ENCODE measurements at places on chromosomes 4 and X.

DNA sequence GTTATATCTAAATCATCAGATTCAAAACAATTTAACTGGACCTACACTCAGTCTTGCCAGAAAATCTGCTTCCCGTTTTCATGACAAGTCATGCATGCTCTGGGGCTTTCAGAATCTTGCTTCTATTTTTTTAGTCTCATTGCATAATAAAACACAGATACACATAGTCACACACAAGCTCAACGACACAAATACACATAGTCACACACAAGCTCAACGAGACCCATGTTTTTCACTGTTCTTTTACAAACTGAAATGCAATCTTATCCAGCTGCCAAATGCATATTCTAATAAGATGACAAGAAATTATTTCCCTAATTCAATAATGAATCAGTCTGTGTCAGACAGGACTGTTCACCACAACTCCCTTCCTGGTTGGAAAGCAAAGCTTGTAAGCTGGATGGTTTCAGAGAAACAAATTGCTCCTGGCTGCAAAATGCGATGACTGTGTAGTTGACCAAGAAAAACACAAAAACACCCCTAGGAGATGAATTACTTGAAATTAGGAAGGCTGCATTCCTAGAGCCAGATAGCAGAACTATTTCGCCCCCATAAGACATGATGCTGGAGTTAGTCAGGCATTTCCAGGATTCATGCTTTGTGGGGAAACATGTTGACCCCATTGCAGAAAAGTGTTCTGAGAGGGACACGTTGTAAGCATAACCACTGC is 208.7 kb downstream of the CHIC2 start:
- DNase-seq = no peak

DNA sequence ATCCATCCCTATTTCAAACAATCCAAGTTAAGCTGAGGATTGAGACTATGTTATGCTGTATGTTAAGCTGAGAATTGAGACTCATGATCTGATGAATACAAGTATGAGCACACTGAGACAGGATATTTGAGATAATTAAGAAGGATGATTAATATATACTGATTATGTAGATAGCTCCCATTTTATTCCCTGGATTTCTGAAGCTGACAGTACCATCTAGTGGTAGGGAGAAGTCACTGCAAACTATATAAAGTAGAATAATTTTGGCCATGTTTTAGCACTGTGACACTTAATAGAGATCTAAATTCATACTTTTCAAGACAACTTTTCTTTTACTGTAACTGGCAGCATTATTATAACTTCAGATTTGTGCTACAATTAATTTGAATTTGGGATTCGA is 63.8 kb upstream of the HPRT1 start:
- DNase-seq = no peak

DNA sequence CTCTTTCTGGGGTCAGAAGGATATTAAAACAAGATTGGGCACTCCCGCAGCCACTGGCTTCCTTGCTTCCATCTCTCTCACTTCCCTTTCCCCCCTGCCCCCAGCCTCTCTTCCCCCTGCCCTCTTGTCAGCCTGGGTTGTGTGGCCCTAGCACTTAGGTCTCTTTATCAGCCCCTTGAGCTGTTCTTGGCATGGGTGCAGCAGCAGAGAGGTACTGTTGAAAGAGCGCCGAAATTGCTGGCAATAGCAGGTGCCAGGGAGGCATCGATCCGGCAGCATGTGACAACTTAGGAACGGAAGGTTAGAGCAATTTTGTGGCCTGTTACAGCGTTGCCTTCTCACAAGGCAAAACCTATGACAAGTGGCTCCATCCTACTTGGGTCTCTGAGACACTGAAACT is 333.1 kb upstream of the IGFBP7 start:
- no peak for DNase-seq

DNA sequence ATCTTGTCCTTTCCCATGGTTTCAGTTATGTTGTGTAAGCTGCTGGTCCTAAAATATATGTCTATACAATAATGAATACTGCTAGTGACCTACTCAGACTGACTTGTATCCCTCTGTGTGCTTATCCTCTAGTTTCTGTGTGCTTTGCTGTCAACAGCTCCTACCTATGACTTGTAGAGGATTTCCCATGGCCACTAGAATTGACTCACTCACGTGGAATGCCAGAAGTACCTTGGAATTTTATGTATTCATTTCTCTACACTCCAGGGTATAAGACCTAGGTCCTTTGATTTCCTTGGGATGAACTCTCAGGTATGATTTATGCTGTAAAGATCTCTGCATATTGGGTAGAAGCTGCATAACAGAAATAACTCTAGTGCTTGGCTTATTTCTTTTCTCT is 279.9 kb upstream of the SLIT2 start:
- no peak for DNase-seq
